ENCODE measurements at places on chromosomes 3 and 15.

DNA sequence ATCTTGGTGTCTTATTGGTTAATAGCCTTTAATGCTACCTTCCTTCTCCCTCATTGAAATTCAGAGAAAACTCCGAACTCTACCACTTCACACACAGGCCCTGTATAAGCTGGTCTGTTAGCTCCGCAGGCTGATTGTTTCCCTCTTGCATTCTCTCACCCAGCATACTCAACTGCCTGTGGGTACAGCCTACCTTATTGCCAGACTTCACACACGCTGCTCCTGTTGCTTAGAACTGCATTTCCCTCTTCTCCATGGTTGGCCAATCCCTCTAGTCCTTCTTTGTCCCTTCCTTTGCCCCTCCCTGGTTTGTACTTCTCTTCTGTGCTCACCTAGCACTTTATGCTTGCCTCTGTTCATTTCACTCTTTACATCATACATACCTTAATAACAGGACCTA is 92.9 kb upstream of the PRTG start:
- DNase-seq, result no peak

GRCh38 chr3:146542179-146542578 is 2.2 kb downstream of the PLSCR1 start:
- DNase-seq, result no peak

DNA sequence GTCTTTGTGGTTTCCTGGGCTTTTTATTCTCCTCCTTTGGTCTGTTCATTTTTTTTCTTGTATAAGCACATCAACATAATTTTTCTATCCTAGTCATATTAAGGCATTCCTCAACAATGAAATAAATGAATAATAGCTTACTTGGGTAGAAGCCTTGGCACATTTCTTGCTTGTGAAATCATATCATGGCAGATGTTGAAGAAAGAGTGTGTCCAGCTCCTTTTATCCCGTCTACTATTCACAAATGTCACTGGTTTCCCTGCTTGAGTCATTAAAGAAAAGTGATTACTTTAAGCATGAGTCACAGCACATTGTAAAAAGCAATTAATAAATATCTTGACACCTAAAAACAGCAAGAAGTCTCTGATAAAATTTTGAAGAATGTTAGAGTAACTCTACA is 42.1 kb downstream of the MINAR1 start:
- no peak for DNase-seq

DNA sequence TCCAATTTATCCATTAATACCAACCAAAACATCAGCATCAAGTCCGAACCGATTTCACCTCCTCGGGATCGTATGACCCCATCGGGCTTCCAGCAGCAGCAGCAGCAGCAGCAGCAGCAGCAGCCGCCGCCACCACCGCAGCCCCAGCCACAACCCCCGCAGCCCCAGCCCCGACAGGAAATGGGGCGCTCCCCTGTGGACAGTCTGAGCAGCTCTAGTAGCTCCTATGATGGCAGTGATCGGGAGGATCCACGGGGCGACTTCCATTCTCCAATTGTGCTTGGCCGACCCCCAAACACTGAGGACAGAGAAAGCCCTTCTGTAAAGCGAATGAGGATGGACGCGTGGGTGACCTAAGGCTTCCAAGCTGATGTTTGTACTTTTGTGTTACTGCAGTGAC is 20.8 kb downstream of the LYSMD4 start:
- no peak for DNase-seq

DNA sequence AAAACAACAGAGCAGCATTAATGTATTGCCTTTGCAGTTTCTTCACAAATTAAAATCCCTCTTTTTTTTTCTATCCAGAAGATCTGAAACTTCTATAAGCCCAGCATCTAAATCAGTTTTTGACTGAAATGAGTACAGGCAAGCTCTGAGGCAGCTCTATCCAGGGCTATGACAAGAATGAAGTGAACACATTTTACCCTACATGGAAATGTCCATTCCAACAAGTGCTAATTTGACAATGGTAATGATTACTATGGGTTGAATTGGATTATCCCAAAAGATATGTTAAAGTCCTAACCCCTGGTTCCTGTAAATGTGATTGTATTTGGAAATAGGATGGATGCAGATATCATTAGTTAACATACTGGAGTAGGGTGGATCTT is 115.7 kb downstream of the RPL22L1 start:
- no peak for DNase-seq

- DNase-seq, result no peak
Observed at GRCh38 chr15:63417721-63418120, 36.1 kb upstream of the CA12 start.

DNA sequence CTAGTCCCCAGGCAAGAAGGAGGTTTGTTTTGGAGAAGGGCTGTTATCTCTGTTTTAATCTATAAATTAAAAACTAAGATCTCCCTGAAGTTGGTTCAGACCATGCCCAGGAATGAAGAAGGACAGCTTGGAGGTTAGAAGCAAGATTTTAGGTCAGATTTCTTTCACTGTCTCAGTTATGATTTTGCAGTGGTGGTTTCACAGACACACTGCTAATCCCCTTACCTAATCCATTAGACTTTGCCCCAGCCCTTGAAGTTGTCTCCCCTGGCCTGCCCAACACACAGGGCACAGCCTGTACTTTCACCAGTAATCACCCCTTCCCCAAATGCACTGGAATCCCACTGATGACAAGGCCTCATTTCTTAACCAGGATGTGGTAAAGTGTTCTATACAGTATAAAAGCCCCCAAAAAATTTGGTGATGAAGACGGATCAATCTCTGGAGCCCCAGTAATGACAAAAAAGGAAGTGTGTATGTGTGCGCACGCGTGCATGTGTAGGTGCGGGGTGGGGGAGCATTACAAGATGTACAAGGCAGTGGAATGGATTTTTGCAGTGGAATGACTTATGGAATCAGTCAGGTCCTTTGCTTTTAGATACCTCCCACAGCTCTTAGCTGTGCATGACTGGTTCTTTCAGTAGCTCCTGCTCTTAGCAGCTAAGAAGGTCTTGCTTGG is 73.1 kb upstream of the TERB2 start:
- no peak for DNase-seq

- no peak for DNase-seq
Observed at GRCh38 chr3:182462152-182462551, 331.2 kb upstream of the ATP11B start.

GRCh38 chr3:36942638-36943248 is 2.1 kb downstream of the TRANK1 start:
- no peak for DNase-seq
